GM04503 (cell line): ENCODE measurements at places on chromosomes 4 and X.

DNA sequence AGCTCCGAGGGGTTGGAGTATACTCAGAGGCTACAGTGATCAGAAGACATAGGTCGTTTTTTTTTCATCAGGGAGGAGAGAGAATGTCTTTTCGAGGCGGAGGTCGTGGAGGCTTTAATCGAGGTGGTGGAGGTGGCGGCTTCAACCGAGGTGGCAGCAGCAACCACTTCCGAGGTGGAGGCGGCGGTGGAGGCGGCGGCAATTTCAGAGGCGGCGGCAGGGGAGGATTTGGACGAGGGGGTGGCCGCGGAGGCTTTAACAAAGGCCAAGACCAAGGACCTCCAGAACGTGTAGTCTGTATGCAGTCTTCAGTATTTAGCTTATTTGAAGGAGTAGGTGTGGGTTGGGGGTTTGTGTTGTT lies 500 bp downstream of the GAR1 start:
- no peak for DNase-seq

GRCh38 chr4:85955620-85956292 lies 404.1 kb downstream of the MAPK10 start:
- no peak for DNase-seq

- DNase-seq: no peak
Observed at GRCh38 chr4:90127706-90128345, 632 bp downstream of the CCSER1 start.

- DNase-seq: no peak
Observed at GRCh38 chrX:14529290-14529989, at the start of gene GLRA2. Gene GLRA2, plus strand, starts transcription at chrX:14529536. Its CDS starts 522 bp downstream, at chrX:14530058.

GRCh38 chr4:116469582-116469981 lies 615.8 kb downstream of the TRAM1L1 start:
- DNase-seq: no peak

GRCh38 chr4:125433453-125433852 lies 118.7 kb downstream of the FAT4 start:
- peak; percentile 37 for DNase-seq

DNA sequence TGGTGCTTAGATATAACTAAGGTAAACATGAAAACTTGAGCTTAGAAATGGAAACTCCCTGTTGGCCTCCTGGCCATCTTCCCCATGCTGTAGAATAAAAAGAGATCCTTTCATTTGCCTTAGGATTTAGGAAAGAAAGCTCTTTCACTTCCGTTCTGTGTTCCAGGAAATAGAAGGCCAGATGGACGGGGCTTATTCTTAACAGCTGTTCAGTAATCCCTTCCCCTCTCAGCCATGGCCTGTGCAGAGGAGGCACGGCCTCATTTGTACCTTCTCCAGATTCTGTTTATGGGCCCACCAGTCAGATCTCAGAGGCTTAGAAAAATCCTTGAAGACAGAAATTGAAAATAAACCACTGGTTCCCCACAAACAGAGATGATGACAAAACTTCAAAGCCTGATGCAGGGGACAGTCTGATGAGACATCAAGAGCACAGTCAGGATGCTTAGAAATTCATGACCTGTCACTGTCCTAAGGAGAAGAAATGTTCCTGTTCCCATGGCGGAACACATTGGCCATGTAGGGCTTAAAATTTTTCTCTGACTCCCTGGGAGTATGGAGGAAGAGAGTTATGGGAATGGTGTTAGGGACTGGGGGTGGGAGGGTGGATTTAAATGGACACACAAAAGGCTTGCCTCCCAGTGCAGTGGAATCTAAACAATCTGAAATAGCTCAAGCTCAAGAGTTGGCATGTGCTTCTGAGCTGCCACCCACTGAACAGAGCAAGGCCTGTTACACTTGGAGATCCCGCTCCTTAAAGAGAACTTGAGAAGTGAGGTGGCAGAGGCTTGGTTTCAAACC lies 188.8 kb downstream of the SOWAHB start:
- DNase-seq: no peak

DNA sequence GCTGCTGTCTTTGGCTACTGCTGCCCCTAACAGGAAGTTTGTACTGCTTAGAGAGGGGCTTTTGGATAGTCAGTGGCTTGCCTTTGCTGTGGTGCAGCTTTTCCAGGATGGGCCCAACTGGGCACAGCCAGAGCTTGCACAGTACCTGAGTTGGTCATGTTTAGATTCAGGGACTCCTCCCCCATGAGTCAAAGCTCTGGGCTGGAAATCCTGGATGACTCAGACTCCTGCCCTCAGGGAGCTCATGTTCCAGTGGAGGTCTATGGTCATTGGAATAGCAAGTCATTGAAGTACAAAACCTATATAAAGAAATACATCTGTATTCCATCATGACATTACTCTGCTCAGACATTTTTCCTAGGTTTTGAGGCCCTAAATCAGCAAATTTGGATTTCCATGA lies 66.7 kb upstream of the PJA1 start:
- DNase-seq: no peak

GRCh38 chr4:152189451-152190179 lies 346.3 kb downstream of the FBXW7 start:
- DNase-seq: no peak

GRCh38 chrX:6163721-6164120 lies 64.9 kb downstream of the NLGN4X start:
- no peak for DNase-seq
